Hair follicle dermal papilla cell (primary cell): ENCODE measurements at places on chromosomes 2 and 18. TPM values are rescaled to one million over a fixed set of nuclear protein-coding genes. Genes with fewer than 3 reads are reported as not detected.

The LOXHD1 gene
- not detected in 2 replicates for total RNA-seq

The MC4R gene
- 0.36 TPM in 1 of 2 replicates, not detected in the other for total RNA-seq

The TMEM18 gene
- 11.2 and 16.0 TPM in 2 replicates for total RNA-seq

The COX7A2L gene
- total RNA-seq: 174 and 183 TPM in 2 replicates

The TMEM17 gene
- 1.6 and 2.1 TPM in 2 replicates for total RNA-seq

The FEV gene
- total RNA-seq: not detected in 2 replicates

The DNER gene
- total RNA-seq: 0.12 TPM in 1 of 2 replicates, not detected in the other

The AQP12B gene
- not detected in 2 replicates for total RNA-seq

The NPC1 gene
- 60.1 and 60.4 TPM in 2 replicates for total RNA-seq

The GCKR gene
- 0.32 and 0.36 TPM in 2 replicates for total RNA-seq

The RSAD2 gene
- total RNA-seq: 3.3 and 5.0 TPM in 2 replicates

The TTC31 gene
- total RNA-seq: 17.0 and 19.0 TPM in 2 replicates

The RAPH1 gene
- total RNA-seq: 26.4 and 27.1 TPM in 2 replicates

The CDH19 gene
- total RNA-seq: under 0.01 TPM in 1 of 2 replicates, not detected in the other

The AMER3 gene
- not detected in 2 replicates for total RNA-seq

The ANKRD29 gene
- total RNA-seq: 9.1 and 9.6 TPM in 2 replicates

The LYG2 gene
- not detected in 2 replicates for total RNA-seq

The ARHGEF4 gene
- 2.4 and 5.5 TPM in 2 replicates for total RNA-seq

The HK2 gene
- total RNA-seq: 33.5 and 54.0 TPM in 2 replicates

The RGPD4 gene
- total RNA-seq: under 0.01 TPM in 1 of 2 replicates, not detected in the other

The NT5DC4 gene
- total RNA-seq: not detected in 2 replicates

The KRTCAP3 gene
- total RNA-seq: 0.32 TPM in 1 of 2 replicates, not detected in the other

The C2orf66 gene
- under 0.01 and 0.12 TPM in 2 replicates for total RNA-seq

The SPATA3 gene
- total RNA-seq: not detected in 2 replicates

The CYB5A gene
- 51.9 and 53.9 TPM in 2 replicates for total RNA-seq

The TGFA gene
- 0.49 and 1.3 TPM in 2 replicates for total RNA-seq

The ANKRD53 gene
- 2.4 and 2.7 TPM in 2 replicates for total RNA-seq

The CERKL gene
- under 0.01 TPM in 1 of 2 replicates, not detected in the other for total RNA-seq

The SLC19A3 gene
- not detected in 2 replicates for total RNA-seq

The YIPF4 gene
- 16.2 and 19.3 TPM in 2 replicates for total RNA-seq

The IFT172 gene
- total RNA-seq: 21.6 and 32.0 TPM in 2 replicates

The TDRD15 gene
- total RNA-seq: not detected in 2 replicates

The PLGLB1 gene
- 1.8 TPM in 1 of 2 replicates, not detected in the other for total RNA-seq

The SPP2 gene
- not detected in 2 replicates for total RNA-seq

The POTEC gene
- under 0.01 TPM in 1 of 2 replicates, not detected in the other for total RNA-seq

The FAM124B gene
- total RNA-seq: 0.24 TPM in 1 of 2 replicates, not detected in the other

The ADCYAP1 gene
- total RNA-seq: not detected in 2 replicates

The TUBA3E gene
- not detected in 2 replicates for total RNA-seq

The OST4 gene
- total RNA-seq: 145 and 193 TPM in 2 replicates

The GLI2 gene
- 5.1 and 19.0 TPM in 2 replicates for total RNA-seq

The EMX1 gene
- not detected in 2 replicates for total RNA-seq

The CPO gene
- not detected in 2 replicates for total RNA-seq

The ANKZF1 gene
- 22.2 and 24.8 TPM in 2 replicates for total RNA-seq

The ALLC gene
- total RNA-seq: not detected in 2 replicates
